NCI-H2171 (cell line): ENCODE measurements at places on chromosomes 16 and 17.

GRCh38 chr16:87034317-87034716 lies 282.9 kb downstream of the C16orf95 start:
- DNase-seq, result no peak

GRCh38 chr17:18848501-18848900 lies 9.4 kb upstream of the PRPSAP2 start:
- no peak for DNase-seq

DNA sequence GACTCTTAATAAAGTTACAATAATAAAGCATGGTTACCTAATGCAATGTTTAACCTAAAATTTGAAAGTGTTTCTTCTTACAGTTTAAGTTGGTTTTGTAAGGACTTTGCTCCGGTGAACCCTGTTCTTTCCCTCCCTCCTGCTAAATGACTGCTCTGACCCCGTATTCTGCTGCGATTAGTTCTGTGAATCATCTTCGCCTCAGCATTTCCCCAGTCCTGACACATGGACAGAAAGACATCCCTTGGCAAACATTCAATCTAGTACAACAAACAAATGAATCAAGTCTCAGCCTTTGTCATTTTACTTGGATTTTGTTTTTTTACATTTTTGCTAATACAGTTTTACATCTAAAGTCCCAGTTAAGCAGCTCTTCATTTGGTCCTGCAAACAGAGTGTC lies 15.4 kb downstream of the KCNJ2 start:
- DNase-seq, result no peak

GRCh38 chr17:59439262-59439661 lies 107.8 kb downstream of the YPEL2 start:
- no peak for DNase-seq

GRCh38 chr16:28845293-28845692 lies 855 bp downstream of the TUFM start:
- DNase-seq, result no peak
